ENCODE measurements at places on chromosomes 7 and 10. TPM values are rescaled to one million over a fixed set of nuclear protein-coding genes. Genes with fewer than 3 reads are reported as not detected.

SLC18A2 gene
- total RNA-seq = not detected

GPR26 gene
- not detected for total RNA-seq

CELF2 gene
- 16.6 TPM for total RNA-seq

NUTM2B gene
- 0.31 TPM for total RNA-seq

BEND7 gene
- total RNA-seq = 2.9 TPM

MRLN gene
- total RNA-seq = not detected

AGAP5 gene
- 2.6 TPM for total RNA-seq

TFR2 gene
- total RNA-seq = 0.40 TPM

OR13A1 gene
- not detected for total RNA-seq

WNT8B gene
- total RNA-seq = not detected
